A375 (cell line): ENCODE measurements at places on chromosomes 7 and 10. TPM values are rescaled to one million over a fixed set of nuclear protein-coding genes. Genes with fewer than 3 reads are reported as not detected.

The CYTH3 gene
- 30.8 and 33.5 TPM in 2 replicates for total RNA-seq

The OPALIN gene
- not detected in 2 replicates for total RNA-seq

The NUB1 gene
- 81.8 and 85.5 TPM in 2 replicates for total RNA-seq

The HOXA2 gene
- total RNA-seq, result 1.4 TPM in 2 replicates

The TCTN3 gene
- total RNA-seq, result 18.7 and 20.0 TPM in 2 replicates

The CDC14C gene
- total RNA-seq, result not detected in 2 replicates

The SLIT1 gene
- total RNA-seq, result 0.03 TPM in 1 of 2 replicates, not detected in the other

The CPEB3 gene
- 0.48 and 0.75 TPM in 2 replicates for total RNA-seq

The ZSCAN25 gene
- 17.4 and 23.4 TPM in 2 replicates for total RNA-seq

The DRGX gene
- not detected in 2 replicates for total RNA-seq

The SLC26A3 gene
- not detected in 2 replicates for total RNA-seq

The COL26A1 gene
- total RNA-seq, result not detected in 2 replicates

The SRRM3 gene
- 2.6 and 4.2 TPM in 2 replicates for total RNA-seq

The LLCFC1 gene
- total RNA-seq, result not detected in 2 replicates

The NODAL gene
- not detected in 2 replicates for total RNA-seq

The TMEM176A gene
- total RNA-seq, result not detected in 2 replicates

The HOXA4 gene
- 2.9 and 4.0 TPM in 2 replicates for total RNA-seq

The FGL2 gene
- not detected in 2 replicates for total RNA-seq

The BRAF gene
- 20.4 and 25.5 TPM in 2 replicates for total RNA-seq

The CELF2 gene
- total RNA-seq, result 1.8 and 2.2 TPM in 2 replicates

The GJC3 gene
- total RNA-seq, result 0.32 TPM in 1 of 2 replicates, not detected in the other

The SFRP4 gene
- not detected in 2 replicates for total RNA-seq

The PLEKHS1 gene
- 0.04 and 0.42 TPM in 2 replicates for total RNA-seq

The NACAD gene
- 0.41 and 0.45 TPM in 2 replicates for total RNA-seq

The ASAH2 gene
- total RNA-seq, result 4.0 and 4.9 TPM in 2 replicates
